Activated CD8-positive, alpha-beta T cell treated with anti-CD3 and anti-CD28 coated beads for 36 hours (primary cell): ENCODE measurements at places on chromosomes 2 and 18. TPM values are rescaled to one million over a fixed set of nuclear protein-coding genes. Genes with fewer than 3 reads are reported as not detected.

GRCh38 chr2:16130906-16131400, 190.6 kb downstream of the MYCN start:
- no peak for DNase-seq

- DNase-seq: no peak
Observed at GRCh38 chr2:55454121-55454520, 34.5 kb upstream of the CCDC88A start.

DNA sequence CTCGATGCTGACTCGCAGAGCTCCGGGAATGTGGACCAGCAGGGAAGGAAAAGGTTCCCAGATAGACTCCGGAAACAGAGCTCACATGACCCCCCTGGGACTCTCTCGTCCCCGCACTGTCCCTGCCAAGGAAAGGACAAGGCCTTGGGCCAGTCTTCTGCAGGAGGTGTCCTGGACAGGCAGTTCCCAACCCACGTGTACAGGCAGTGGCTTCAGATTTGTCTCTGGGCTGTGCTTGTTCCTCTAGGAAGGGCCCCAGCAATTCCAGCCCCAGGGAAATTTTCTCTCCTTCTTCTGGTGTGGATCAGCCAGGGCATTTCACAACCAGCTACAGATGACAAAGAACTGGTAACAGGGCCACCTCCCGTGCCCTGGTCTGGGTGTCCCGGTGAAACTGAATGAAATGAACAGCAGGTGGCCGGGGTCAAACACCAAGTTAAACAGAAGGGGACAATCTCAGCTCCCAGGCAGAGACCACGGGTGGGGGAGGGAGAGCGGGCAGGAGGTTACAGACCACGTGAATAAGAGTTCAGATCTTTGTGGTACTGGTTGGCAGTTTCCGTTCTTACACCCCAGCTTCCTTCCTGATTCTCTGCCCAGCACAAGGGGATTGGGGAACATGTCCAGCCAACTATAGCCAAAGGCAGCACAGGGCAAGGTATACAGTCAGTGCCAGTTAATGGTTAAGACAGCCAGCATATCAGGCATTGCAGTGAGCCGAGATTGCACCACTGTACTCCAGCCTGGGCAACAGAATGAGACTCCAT, 52.2 kb upstream of the CAB39 start:
- DNase-seq: peak; percentile 85

GRCh38 chr2:224449212-224450147, 47.6 kb upstream of the FAM124B start:
- DNase-seq: peak; percentile 32

DNA sequence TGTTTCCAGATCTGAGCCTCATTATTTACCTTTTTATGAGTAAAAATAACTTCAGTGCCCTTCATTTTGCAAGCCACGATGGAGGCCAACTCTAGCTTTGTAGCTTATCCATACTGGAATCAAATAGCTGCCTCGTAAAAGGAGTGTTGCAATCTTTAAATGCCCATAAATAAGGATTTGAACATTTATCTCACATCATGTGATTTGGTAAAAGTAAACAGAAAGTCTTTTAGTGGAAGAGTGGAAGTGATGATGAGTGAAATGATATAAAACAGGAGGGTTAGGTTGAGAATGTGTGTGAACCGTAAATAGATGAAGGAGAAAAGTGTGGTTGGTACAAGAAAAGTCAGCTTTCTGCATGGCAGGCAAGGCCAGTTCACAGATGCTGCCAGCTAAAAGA, 348.9 kb downstream of the OSR1 start:
- DNase-seq: no peak

- no peak for DNase-seq
Observed at GRCh38 chr2:83990636-83991035, 468.4 kb downstream of the SUCLG1 start.

DNA sequence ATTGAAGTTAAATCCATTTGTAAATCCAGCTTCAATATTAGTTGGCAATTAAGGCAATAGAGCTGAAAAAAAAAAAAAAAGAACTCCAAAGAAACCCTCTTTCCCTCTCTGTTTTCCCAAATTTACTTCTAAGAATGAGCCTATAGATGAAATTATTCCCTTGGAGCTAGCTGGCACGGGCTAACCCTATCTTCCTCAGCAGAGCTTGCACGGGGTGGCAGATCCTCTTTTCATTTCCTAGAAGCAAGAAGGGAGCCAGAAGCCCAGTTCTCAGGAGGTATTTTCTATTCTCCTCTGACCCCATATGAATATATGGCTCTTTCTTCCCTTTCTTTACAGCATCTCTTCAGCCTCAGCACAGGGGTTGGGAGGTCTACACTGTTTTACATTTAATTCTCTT, 426.0 kb downstream of the TGIF1 start:
- DNase-seq: no peak

Gene CRYGD
- total RNA-seq: not detected

Gene ICOS
- total RNA-seq: 55.0 TPM

Gene PRSS56
- total RNA-seq: not detected

Gene ZBTB7C
- total RNA-seq: not detected
